ENCODE measurements at places on chromosomes 13 and 19.

DNA sequence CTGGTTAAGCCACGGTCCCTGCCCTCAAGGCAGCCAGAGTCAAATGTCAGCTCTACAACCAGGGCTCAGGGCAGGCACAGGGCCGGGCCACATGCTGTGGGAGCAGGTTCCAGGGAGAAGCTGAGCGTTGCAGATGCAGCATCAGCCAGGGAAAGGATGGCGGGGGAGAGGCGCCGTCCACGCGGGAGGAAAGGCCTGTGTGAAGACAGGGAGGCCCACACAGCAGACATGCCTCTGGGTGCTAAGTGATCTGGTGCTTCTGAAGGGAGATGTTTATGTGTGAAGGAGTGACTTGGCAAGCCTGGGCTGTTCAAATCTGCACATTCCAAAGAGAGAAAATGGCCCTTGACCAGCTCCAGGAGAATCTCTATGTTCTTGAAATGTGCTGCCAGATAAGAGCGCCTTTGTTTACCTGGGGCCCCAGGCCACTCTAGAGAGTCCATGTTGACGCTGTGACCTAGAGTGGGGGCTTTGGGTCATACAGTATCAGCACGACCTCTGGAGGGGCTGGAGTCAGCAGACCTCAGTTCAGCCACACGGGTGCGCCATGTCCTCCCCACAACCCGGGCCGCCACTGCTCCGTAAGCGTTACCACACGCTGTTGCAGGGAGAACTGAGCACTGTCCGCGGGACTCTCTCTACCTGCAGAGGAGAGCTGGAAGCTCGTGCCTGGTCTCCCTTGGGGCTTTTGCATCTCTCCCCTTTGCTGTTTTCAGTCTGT, 15.9 kb upstream of the ATF5 start:
- DNase-seq = no peak

- DNase-seq = no peak
Measured at GRCh38 chr13:89550938-89551337, 1796.5 kb upstream of the MIR17HG start.

DNA sequence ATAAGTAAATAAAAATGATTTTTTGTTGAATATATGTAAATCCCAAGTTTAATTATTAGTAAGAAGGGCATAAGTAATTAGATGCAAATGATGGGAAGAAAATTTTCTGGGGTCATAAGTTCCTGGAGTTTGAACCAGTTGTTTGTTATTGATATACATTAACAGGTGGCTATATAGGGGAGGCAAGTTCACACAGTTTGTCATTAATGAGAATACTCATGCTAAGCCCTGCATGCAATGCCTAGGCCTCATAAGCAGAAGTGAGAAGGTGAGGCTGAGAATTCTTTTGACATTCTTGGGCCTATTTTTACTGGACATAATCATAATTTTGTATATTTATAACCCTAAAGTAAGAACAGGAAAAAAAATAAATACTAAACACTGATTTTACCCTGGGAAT, 1210.7 kb upstream of the PCDH9 start:
- no peak for DNase-seq

DNA sequence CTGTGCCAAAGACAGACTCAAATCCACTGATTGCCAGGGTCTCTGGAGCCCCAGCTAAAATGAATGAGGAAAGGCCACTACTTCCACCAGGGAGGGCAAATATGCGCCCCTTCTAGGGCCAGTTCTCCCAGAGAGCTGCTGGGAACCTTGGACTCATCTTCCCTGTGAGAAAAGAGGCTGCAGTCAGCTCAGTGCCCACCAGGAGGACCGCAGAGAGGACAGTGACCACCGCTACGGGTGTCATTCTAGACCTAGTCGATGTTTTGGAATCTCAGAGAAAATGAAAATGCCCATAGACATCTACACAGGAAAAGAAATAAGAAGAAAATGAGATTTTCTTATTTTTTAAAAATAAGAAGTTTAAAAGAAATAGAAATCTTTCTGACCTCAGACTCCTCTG, 235.1 kb downstream of the UQCRFS1 start:
- DNase-seq = no peak

GRCh38 chr19:12886969-12887747, at the start of gene KLF1:
Gene KLF1, minus strand, starts transcription at chr19:12887201. Its CDS starts 61 bp downstream, at chr19:12887140.
- peak; percentile 89 for DNase-seq

GRCh38 chr19:5041168-5041912, 72.4 kb downstream of the KDM4B start:
- no peak for DNase-seq

GRCh38 chr13:74669149-74669548, 534.9 kb upstream of the KLF12 start:
- no peak for DNase-seq

DNA sequence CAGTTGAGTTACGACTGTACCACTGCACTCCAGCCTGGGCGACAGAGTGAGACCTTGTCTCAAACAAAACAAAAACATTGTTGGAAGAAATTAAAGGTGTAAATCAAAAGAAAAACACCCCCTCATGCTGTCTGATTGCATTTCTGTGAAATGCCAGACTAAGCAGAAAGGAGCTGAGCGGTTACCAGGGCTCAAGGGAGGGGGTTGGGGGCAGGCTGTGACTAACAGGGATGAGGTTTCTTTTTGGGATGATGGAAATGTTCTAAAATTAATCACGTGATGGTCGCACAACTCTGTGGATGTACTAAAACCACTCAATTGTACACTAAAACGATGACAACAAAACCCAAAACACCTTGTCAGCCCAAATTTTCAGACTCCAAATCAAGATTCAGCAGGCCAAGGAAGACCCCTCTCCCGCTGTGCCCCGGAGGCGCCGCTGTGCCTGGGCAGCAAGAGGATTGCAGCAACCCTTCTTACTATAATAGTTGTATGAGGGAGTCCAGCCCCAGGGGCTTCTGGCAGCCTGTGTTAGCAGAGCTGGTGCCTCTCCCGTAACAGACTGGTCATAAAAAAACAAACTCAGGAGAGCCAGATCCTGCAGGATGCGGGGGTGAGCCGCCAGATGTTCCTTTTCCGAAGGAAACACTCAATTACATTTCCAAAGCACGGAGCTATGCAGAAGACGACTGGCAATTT, 20.9 kb downstream of the CAPS start:
- no peak for DNase-seq

GRCh38 chr13:108508263-108508662, 121.1 kb upstream of the MYO16 start:
- DNase-seq = no peak

DNA sequence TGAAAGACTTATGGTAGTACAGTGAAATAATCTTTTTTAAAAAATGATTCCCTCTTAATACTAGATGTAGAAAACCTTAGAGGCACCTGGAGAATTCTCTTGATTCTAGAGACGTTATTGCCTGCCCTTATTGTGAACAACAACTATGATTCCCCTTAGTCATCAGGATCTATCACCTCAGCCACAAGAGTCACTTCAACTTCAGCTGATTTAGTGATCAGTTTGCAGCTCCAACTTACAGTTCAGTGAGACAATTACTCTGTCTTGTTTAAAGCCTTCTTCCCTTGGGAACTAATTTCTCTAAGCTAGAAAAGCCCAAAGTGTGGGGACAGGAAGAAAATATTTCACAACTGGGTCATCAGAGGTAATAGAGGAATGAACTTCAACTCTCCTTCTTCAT, 254.3 kb upstream of the SLITRK1 start:
- no peak for DNase-seq

- DNase-seq = no peak
Measured at GRCh38 chr19:51760697-51761356, at the start of gene FPR2. Gene FPR2, plus strand, starts transcription at chr19:51761180. Its CDS starts 7,479 bp downstream, at chr19:51768659.

DNA sequence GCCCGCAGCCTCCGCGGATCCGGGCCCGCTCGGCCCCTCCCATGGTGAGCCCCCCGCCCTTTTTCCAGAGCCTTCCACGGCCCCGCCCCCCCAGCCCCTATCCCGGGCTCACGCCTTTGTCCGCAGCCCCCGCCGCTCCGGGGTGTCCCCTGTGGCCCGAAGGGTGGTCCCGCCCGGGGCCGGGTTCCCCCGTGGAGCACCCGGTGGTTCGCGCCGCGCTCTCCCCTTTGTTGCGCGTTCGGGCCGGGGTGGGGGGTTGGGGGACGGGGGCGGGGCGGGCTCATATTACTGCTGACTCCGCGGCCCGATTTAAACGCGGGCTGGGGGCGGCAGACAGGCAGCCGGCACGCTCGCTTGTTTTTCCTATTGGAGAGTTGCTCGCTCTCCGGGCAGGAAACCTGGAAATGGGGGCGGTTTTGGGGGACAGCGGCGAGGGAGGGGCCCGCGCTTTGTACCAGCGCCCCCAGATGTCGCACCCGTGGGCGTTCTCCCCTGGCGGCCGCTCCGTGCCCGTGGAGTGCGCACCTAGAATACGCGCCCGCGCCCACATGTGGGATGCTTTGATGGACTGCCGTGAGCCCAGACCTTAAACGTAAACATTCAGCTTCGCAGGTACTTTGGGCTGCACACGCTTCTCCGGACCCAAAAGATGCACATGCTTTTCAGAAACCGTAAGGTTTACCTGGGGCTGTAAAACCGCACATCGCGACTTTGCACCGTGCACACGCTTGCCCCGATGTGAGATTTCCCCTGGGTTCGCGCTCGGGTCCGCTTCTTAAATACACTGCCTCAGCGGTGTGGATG, 699 bp downstream of the PTOV1 start:
- peak; percentile 38 for DNase-seq

DNA sequence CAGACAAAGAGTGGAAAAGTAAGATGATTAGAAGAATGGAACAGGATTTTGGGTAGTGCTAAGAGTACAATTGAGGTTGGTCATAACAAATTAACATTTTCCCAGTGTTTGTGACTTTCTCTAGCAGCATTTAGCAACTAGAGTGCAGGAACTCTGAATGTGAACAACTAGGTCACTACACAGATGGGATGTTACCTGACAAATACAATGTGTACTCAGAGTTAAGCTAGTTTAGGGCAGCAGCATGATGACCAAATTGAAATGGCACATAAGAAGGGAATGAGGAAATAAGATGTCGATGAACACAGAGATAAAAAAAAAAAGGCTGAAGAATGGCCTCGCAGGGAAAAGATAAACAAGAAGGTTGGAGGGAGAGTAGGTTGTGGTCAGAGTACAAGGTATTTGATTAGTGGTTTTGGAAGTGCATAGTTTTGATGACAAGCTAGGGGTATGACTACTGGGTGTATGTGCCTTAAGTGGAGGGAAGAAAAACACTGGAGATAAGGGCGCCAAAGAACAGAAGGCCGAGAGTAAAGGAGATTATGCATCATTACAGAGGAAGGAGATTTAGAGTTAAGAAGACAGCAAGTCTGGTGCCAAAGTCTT, 381.1 kb downstream of the FGF14 start:
- no peak for DNase-seq

DNA sequence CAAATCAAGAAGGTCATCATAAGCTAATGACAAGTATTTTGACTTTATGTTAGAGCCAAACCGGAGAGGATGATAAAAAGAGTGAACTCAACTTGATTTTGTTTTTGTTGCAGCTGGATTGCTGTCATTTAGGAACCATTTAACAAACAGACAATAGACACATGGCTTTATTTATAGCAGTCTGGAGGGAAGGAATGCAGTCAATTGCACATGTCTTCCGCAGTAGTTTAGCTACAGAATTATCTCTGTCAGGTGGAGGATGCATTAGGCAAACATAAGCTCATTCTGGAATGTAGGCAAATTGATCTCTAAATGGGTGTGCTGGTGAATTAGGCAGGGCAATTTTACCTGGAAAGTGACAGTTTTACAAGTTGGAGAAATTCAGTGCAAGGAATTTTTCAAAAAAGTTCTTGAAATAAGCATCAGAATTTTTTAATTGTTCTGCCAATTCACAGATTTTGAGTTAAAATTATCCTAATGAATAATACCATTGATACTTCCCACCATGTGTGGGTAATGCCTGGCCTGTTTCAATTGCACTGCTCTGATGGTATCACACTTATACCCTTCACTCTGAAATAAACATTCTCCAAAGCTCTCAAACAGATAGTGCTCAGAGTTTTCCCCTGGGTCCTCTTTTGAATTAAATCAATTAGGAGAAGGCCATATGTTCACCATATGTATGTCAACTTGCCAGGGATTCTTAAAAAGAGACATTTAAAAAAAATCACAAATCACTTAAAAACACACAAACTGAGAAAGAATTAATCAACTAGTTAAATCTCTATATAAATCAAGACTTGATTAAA, 318.3 kb downstream of the NDFIP2 start:
- DNase-seq = no peak

DNA sequence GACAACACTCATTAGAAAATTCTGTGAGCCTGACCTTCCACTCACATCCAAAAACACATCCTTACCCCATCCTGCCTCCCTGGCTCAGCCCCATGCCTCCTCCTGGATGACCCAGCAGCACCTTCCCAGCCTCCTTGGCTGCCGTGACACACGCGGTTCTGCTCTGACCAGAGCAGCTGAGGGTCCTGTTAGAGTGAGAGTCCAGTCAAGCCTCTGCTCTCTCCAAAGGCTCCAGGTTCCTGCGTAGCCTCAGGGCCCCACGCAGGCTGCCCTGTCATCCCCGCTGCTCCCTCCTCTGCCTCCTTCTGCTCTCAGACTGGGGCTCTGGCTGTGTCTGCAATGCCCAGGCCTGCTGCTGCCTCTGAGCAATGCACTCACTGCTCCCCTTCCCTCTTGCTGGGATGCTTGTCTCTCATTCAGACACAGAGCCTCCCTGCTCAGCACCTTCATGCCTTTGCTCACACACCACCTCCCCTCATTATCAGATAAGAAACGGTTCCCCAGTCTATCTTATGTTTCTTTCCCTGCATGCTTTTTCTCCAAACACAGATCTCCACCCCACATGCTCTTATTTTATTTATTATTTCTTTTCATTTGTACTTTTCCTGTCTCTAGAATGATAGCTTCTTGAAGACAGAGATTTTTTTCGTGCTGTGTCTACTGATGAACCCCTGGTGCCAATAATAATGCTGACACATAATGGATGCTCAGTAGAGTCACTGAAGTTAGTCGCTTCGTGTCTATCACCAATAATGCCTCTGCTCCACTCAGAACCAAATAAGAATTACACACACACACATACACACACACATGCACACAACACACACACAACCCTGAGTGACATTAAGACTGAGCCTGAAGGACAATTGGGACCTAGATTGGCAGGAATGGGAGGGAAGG, 10.2 kb upstream of the SIGLEC6 start:
- peak; percentile 19 for DNase-seq

GRCh38 chr13:40345149-40345514, 321.3 kb downstream of the FOXO1 start:
- no peak for DNase-seq

GRCh38 chr13:27969082-27969865, at the start of gene CDX2:
Gene CDX2, minus strand, starts transcription at chr13:27969315. Its CDS starts 309 bp downstream, at chr13:27969006.
- DNase-seq = no peak

- DNase-seq = no peak
Measured at GRCh38 chr13:84668637-84669036, 786.4 kb upstream of the SLITRK1 start.

DNA sequence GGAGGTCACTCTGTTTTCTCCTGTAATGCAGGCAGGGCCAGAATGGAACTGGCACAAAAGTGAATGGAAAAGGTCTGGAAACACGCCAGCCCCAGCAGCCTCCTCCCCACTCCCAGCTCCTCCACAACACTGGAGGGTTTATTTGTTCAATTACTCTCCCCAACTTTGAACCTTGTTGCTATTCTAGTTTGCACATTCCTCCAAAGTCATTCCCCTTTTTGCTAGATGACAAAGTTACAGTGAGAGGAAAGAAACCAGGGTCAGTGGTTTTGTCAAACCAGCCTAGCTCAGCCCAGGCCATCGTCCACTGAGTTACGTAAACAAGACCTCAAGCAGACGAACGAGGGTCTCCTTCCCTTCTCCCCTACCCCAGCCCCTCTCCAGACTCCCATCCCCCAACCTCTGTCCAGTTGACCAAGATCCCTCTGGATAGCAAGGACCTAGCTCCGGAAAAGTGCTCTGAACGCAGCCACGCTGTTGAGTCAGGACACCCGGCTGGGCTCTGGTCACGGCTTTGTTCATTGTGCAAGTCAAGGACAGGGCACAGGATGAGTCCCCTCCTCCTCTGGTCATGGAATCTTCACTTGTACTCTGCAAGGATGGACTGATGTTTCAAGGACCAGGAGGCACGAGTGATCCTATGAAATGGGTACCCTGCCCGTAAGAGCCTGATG, 180.0 kb downstream of the USP12 start:
- no peak for DNase-seq

All from hematopoietic multipotent progenitor cell treated with erythropoietin and hydrocortisone succinate and interleukin-3 and kit ligand, for 17 days (in vitro differentiated cells).